ENCODE measurements at places on chromosomes 1 and 21.

GRCh38 chr1:28286111-28286510 is 26.8 kb downstream of the SESN2 start:
- peak; percentile 15 for DNase-seq

DNA sequence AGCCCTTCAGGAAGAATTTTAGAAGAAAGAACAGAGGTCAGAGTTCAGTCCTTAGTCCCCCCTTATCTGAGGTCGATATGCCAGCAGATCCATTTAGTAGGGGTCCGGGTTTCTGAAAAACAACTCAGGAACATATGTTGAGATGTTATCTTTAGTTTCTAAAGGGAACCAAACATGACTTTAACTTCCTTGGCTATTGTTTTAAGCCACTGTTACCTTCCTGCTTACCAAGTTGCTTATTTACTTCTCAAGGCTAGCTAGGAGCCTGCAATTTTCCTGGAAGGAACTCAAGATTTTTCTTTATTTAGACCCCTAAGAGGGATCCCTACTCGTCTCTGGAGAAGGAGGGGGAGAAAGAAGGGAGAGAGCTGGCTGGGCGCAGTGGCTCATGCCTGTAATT is 54.3 kb downstream of the KCNC4 start:
- DNase-seq, result no peak

DNA sequence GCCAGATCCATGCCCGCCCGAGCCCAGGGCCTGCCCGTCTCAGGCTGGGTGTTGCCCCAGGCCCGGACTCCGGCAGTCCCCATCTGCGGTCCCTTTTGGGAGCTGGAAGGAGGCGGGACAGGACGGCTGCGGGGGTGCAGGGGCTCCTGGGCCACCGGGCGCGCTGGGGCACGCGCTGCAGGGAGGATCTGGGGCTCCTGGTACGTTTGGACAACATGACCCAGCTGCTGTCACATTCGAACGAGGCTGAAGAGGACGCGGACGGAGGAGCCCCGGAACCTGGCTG is 6.6 kb upstream of the CALML6 start:
- DNase-seq, result no peak

DNA sequence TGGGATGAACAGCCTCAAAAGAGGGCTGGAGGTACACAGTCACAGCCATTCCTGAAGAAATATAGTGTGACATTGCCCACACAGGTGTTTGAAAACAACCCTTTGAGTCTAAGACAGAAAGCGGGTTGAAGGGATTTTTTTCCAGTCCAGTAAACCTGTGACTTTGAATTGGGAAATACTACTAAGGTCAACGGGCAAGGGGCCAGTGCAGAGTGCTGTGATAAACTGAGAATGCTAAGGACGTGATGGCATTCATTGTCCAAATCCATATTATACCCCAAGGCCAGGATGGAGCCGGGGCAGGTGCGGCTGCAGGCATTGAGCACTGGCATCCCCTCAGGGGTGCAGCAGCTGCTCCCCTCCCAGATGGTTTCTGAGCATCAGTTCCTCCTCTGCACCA is 36.6 kb downstream of the KIAA0040 start:
- DNase-seq, result no peak

DNA sequence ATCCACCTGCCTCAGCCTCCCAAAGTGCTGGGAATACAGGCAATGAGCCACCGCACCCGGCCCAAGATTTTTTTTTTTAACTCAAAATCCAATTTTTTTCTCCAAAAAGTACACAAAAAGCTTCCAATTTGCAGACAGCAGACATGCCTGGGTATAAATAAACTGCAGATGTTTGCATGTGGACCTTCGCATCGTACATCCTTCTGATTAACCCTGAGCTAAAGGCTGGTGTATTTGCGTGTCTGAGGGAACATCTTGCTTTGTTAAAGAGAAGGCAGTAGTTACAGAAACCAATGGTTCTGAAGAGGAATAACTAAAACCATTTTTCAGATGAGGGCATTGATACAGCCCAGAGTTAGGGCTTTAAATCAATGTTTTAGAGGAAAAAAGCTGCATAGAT is 12.7 kb downstream of the BCAR3 start:
- no peak for DNase-seq

DNA sequence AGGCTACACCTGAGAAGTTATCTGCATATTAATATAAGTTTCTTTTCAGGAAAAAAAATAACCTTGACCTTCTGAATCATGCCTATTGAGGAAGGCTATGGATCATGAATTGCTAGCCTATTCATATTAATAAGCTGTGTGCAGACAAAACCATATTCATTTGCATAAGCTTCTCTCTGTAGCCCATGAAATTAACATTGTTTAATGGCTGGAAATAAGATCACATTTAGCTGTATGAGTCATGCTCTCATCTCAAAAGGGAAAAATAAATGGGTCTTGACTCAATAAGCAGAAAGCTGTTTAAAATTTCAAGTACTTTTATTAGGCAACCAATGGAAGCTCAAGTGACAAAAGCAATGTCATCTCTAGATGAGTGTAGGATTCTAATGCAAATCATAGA is 330.0 kb upstream of the DEPDC1 start:
- DNase-seq, result no peak

- no peak for DNase-seq
These were observed 1536.7 kb upstream of the B3GALT2 start for GRCh38 chr1:194723067-194723466.

- DNase-seq, result no peak
These were observed 252.1 kb downstream of the MATN1 start for GRCh38 chr1:30471307-30471706.

DNA sequence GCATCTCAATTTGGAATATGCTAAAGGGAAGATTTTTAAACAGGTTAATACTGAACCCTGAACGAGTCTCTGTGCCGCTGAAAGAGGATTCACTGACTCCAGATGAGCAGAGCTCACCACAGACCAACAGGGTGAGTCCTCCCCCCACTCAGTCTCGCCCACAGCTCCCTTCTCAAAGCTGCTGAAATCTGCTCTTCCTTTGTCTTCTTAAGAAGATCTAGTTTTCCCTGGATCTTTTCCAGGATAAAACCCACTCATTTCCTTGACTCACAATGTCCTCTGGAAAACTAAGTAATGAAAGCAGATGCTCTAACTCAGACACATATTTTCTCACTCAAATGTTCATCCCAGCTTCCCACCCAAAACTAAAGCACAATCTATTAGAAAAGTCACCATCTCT is 447.0 kb upstream of the PKN2 start:
- no peak for DNase-seq

- DNase-seq, result no peak
These were observed 120.7 kb downstream of the LEPR start for GRCh38 chr1:65541161-65541560.
